ENCODE measurements at places on chromosomes 3 and 15.

- no peak for DNase-seq
Observed at GRCh38 chr15:100695048-100695447, 92.7 kb downstream of the ASB7 start.

GRCh38 chr3:94175677-94176076, 112.8 kb downstream of the NSUN3 start:
- no peak for DNase-seq

DNA sequence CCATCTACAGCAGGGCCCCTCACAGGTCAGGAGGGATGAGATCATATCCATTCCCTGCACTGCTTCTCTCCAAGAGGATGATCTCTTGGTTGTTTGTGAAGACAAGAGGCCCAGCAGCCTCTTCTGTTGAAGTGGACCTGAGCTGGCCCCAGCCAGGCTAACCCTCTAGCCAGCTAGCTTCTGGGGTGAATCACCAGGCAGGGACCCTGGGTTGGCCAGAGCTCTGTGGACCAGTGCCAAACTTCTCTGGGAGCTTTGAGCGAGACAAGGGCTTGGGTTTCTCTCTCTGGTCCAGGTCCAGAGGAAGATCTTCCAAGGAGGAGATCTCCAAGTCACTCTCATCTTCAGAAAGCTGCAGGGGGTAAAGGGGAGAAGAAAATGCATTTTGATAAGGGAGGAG, 52.7 kb downstream of the CLDN18 start:
- no peak for DNase-seq

DNA sequence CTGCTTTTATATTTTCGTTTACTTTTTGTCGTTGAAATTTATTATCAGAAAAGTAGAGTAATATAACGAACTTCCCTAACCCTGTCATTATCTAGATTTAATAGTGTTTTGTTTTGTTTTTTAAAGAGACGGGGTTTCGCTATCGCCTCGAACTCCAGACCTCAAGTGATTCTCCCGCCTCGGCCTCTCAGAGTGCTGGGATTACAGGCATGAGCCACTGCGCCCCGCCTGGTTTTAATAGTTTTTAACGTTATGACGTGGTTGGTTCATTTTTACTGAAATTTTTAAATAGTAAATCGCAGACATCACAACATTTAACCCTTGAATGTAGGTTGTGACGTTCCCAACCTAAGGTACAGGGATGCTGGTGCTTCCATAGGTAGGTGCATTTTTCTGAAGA, 1.0 kb downstream of the NGRN start:
- no peak for DNase-seq

DNA sequence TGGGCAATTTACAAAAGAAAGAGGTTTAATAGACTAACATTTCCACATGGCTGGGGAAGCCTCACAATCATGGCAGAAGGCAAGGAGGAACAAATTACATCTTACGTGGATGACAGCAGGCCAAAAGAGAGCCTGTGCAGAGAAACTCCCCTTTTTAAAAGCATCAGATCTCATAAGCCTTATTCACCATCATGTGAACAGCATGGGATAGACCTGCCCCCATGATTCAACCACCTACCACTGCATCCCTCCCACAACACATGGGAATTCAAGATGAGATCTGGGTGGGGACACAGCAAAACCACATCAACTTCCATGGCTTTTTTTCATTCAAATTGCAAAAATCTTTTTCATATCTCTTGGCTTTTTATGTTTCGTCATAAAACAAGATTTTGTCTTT, 67.6 kb upstream of the GADL1 start:
- DNase-seq: no peak

DNA sequence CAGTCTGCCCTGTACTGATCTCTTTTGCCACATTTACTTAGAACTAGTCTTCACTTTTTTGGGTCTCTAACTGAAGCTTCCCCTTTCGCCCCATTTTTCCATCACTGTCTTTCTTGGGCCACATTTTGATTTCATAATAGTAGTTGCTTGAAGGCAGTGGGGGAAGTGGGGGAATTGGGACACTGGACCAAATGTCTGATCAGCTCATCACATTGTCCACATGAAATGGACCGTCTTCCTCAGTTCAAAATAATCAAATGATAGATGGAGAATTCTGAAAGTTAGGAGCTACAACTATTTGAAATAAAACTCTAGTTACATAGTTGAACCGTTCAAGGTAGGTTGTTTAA, 747 bp downstream of the PDCD6IP start:
- no peak for DNase-seq

DNA sequence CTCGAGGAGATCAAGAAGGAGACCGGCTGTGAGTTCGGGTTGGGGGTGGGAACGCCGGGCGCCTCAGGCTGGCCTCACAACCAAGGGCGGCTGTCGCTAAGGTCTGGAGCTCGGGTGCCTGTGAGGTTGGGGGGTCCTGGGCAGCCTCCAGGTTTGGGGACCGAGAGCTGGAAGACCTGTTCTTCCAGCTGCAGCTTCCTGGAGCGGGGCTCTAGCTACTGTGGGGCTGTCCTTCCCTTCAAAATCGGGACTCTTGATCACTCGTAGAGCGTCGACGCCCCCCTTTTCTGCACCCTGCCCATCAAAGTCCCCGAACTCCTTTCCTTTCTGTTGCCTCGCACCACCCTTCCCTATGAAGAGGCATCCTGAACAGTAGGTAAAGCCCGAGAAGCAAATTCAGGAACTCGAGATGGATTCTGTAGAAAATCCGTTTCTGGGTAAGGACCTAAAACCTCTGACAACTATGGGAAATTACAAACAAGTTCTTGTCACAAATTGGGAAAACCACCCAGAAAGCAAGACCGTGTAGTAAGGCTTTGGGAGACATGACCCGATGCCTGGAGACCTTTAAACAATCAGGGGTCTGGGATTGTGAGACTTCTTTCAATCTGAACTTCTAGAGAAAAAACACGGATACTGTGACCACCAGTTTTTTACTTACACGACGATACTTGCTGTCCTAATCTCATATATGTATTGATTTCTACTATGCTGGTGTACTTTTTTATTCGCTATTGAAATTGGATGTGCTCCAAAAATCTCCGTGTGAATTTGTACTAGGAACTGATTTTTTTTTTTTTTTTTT, 556 bp downstream of the CHP1 start:
- DNase-seq: no peak

GRCh38 chr3:159637883-159638542, 350.6 kb upstream of the IL12A start:
- no peak for DNase-seq

DNA sequence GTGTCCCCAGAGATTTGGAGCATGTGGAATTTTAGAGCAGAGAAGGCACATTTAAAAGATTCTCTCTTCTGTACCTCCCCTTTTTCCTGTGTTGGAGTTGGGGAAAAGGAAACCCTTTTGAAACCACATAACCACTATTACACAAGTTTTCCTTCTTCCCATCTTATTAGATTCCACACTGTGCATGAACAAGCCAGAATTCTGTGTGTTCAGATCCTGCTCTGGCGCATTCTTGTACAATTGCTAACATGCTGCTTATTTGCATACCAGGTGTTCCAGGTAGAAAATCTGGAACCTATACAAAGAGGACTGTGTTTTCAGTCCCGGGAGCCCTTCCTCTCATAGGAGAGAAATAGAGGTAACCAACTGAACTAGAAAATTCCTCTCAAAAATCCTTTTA, 2.6 kb upstream of the CIB2 start:
- DNase-seq: no peak

DNA sequence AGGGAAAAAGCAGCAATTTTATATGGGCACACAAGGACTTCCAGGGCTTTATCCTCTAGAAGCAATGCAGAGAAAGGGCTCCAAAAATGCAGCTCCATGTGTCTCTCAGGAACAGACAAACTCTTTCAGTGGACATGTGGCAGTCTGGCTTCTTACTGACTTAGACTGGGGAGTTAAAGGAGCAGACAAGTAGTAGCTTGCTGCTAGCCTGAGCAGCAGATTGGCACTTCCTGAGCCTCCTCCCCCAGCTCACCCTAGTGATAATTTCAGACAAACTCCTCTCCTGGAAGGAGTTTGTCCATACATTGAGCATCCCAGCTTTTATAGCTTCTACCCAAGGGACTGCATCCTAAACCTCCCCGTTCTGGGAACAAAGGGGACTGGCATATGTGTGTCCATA, 101.7 kb upstream of the MANF start:
- DNase-seq: no peak

DNA sequence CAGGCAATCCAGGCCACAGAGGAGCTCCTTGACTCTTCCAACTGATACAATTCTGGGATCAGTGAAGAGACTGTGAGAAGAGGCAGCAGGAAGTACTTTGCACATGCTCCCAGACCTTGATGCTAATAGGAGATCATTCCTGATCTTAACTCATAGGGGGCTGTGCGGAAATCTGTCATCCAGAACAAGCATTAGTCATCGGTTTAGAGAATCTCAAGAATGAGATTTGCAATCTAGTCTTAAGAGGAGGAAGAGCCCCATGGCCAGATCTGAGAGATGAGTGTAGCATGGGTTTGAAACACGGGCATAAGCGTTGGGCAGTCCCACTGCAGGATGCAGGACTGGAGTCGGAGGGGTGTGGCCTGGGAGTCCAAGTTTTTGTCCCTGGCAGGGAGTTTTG, 1081.1 kb downstream of the NAALADL2 start:
- no peak for DNase-seq

DNA sequence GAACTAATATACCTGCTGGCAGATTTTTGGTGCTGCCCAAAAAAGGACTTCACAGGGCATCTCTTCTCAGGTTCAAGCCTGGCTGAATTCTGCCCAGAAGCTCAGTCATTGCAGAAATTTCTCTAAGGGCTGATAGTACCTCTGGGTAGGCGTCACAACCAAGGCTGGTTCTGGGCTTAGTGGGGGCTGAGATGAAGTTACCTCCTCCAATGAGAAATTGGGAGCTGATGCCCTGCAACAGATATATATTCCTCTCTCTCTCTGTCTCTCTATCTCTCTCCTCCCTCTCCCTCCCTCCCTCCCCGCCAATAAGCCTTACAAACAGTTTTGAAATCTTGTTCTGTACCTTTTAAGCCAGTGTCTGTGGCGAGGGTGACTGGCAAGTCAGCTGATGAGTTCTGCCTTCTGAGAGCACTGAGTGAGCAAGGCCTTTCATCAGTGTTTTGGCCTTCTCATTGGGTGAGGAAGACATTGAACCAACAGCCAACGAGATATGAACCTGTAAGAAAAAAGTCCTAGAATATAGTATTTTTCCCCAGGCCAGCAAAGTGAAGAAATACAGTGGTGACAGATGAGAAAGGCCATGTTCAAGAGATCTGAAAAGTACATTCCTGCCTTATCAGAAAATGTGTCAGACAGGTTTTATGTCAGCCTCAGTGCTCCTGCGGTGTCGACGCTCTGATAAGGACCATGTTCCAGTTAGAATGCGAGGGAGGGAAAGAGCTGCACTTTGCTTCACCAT, 45.5 kb downstream of the TMEM39A start:
- DNase-seq: no peak

DNA sequence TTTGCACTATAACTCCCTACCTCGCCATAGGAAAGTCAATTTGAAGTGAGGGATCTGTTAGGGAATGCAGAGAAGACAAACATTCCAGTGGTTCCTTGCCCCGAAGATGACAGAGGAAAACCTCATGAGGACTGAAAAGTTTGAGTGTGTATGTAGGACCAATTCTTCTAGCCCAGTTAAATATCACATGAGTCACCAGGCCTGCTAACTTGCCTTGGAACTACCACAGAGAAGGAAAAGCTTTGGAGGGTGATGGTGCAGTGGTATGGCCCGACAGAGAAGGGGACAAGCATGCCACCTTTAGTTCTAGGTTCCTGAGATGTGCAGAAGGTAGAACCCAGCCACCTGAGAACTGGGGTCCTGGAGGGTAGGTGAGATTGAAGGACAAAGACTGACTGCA, 2.6 kb upstream of the UPK1B start:
- no peak for DNase-seq

DNA sequence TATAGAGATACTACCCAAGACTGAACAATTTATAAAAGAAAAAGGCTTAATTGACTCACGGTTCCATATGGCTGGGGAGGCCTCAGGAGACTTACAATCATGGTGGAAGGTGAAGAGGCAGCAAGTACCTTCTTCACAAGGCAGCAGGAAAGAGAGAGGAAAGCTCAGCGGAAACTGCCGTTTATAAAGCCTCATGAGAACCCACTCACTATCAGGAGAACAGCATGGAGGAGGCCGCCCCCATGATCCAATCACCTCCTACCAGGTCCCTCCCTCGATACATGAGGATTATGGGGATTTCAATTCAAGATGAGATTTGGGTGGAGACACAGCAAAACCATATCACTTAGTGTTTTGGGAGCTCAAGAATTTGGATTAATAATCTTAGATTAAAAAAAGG, 240.2 kb downstream of the UACA start:
- no peak for DNase-seq

- DNase-seq: no peak
Observed at GRCh38 chr3:7436542-7436941, 575.6 kb downstream of the GRM7 start.

GRCh38 chr3:114538211-114538610, 244.4 kb downstream of the TIGIT start:
- DNase-seq: no peak

DNA sequence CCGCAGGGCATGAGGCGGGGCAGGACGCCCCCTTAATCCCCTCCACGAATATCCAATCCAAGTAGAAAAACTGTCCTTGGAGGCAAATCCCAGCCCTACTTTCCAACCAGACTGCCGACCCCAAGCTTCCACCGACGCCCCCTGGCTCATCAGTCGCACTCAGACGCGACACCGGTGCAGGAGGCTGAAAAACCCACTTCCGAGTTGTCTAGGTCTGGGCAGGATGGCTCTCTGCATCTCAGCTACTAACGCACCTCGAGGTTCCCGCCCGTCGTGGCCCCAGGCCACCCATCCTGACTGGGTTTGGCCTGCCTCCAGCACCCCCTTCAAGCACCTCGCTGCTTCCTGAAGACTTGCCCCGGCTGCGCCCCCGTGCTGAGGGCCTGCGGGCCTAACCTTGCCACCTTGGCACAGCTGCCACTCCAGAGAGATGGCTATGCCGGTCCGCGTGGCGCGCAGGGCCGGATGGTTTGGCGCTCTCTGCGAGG, 15.5 kb downstream of the RGMA start:
- no peak for DNase-seq

DNA sequence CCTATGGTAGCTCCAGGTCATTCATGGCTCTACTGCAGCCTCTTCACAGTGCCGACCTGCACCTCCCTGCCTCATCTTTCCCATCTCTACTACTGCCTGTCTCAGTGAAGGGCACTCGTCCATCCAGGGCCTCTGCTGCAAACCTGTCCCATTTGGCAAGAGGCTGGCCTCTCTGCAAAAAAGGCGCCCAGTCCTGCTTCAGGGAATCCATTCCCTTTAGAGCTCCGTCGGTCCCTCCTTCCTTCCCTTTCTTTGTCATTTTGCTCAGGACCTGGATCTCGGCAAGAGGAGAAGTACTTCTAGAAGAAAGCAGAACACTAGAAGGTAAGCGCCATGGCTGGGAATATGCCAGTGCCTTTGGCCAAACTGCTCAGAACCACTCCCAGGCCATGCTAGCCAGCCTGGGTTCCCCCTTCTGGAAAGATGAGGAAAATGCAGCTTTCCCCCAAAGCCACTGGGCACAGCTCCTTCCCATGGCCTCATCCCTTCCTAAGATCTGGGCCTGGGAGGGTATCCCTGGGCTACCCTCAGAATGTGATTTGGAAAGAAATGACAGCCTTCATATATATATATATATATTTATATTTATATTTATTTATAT, 6.4 kb upstream of the ISL2 start:
- DNase-seq: no peak

- DNase-seq: no peak
Observed at GRCh38 chr3:20222274-20222673, 36.3 kb upstream of the SGO1 start.

Measured in NCI-H187 treated with DMSO at 0.1 percent for 48 hours (cell line).